Activated T-helper 1 cell treated with anti-CD3 and anti-CD28 coated beads, Interleukin-12 subunit alpha, Interleukin-12 subunit beta, Interleukin-2, Interleukin-4 antibody, amounts not matched to agents 30 ng/mL and 10 ng/mL and 1 ng/mL, durations not matched to agents 14 hours and 24 hours and 36 hours (primary cell): ENCODE measurements at places on chromosomes 4 and X. TPM values are rescaled to one million over a fixed set of nuclear protein-coding genes. Genes with fewer than 3 reads are reported as not detected.

FAAH2 gene
- total RNA-seq, result 7.2 and 7.3 TPM in 2 replicates

STARD8 gene
- total RNA-seq, result 2.3 and 2.6 TPM in 2 replicates

DNA sequence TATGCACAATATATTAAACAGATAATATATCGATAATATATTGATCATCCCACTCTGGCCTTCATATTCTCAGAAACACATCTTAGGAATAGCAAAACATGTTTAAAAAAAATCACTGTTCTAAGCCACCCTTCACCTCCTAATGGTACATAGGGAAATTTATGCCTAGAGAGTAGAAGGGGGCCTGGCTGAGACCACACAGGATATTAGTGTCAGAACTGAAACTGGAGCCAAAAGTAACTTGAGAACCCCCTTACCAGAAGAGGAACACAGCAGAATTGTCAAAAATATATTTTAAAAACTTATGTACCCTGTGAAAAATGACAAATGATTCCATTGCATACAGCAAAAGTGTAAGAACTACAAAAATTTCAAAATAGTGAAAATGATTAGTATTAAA lies 173.1 kb downstream of the VSIG4 start:
- no peak for DNase-seq

- DNase-seq, result no peak
Observed at GRCh38 chrX:19462231-19462630, 53.1 kb downstream of the MAP3K15 start.

- no peak for DNase-seq
Observed at GRCh38 chrX:108235986-108236385, 144.4 kb downstream of the ATG4A start.

GRCh38 chr4:114879916-114880669 lies 233.3 kb downstream of the NDST4 start:
- DNase-seq, result no peak

DNA sequence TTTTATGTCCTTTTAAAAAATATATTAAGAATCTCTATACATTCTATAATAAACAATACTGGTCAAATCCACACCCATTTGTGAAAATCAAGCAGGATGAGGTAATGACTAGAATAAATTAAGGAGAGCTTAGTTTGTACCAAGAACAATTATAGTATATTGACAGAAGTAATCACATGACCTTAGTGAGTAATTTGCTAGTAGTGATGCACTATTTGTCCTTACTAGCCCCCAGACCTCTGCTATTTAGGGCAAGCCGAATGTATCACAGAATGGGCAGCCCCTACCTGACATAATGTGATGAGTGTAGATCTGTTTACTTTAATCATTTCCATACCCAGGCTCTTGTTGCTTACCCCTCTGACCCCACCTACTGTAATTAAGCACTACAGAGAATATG lies 15.8 kb downstream of the ATP1B4 start:
- DNase-seq, result no peak

- no peak for DNase-seq
Observed at GRCh38 chr4:5710065-5710960, 688 bp upstream of the EVC start.

DNA sequence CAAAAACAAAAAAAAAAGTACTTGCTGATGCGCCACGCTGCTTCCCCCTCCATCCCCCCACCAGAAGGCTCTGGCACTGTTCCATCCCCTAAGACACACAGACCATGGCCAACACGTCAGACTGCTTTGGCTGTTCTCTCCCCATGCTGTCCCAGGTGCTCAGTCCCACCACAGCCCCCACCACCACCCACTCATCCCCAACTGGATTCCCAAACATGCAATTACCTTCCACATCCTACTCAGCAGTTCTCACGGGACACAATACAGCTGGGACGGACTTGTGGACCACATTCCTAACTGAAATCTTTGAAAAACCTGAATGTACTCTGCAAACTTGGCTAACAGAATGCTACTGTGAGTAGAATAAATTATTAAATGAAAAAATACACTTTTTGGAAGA lies 8.6 kb downstream of the FAT1 start:
- no peak for DNase-seq

DNA sequence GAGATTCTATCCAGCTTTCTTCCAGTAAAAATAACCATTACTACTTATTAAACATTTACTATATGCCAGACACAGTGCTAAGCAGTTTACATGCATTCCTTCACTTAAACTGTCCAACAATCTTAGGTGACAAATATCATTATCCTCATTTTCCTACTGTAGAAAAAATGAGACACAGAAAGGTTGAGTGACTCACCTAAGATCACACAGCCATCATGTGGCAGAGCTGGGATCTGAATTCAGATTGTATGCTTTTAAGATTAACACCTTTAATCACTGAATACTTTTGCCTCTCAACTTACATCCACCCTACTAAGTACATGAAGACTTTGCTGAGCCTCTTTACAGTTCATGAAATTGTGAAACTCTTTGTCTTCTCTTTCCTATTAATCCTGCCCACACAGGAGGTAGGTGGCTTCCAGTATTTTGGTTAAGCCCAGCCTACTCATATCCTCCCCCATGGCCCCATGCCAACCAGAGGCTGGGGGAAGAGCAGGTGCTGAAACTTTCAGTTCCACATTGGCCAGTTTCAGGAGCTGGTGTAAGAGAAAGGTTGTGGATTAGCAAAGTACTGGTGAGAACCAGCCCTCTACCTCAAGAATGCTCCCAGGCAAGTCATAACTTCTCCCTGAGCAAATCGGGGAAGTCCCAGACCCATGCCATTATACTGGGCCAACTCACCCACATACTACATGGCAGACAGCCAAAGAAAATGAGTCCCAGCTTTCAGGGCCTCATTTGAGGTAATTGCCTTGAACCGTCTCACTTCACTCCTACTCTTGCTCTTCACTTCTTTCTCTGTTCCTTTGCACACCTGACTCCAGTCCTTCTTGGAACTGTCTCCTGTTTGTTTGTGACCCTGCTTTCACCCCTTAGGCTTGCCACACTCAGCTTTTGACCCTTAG lies 211.1 kb downstream of the GUCY2F start:
- no peak for DNase-seq

- DNase-seq, result no peak
Observed at GRCh38 chrX:54208531-54208930, 25.5 kb upstream of the FAM120C start.

- DNase-seq, result no peak
Observed at GRCh38 chrX:33142331-33142730, 69.0 kb downstream of the DMD start.
